ENCODE measurements at places on chromosomes 5 and 9. TPM values are rescaled to one million over a fixed set of nuclear protein-coding genes. Genes with fewer than 3 reads are reported as not detected.

Gene MEGF9
- 92.9 TPM for total RNA-seq

Gene NUTM2G
- not detected for total RNA-seq

Gene ZFP2
- total RNA-seq: 2.1 TPM

Gene HMHB1
- total RNA-seq: not detected

Gene NPDC1
- 152 TPM for total RNA-seq

GRCh38 chr5:142402752-142403318 is 78.0 kb upstream of the SPRY4 start:
- H3K4me1 ChIP-seq: no peaks in the 10 kb centered on the region
- H3K4me3 ChIP-seq: no peak overlapping the region
- H3K27ac ChIP-seq: no peak overlapping the region
- no peaks in the 10 kb centered on the region for H3K36me3 ChIP-seq

GRCh38 chr5:64077589-64077988 is 88.1 kb upstream of the RNF180 start:
- DNase-seq: no peak
- no peaks in the 10 kb centered on the region for H3K4me1 ChIP-seq
- no peaks in the 10 kb centered on the region for H3K36me3 ChIP-seq
- H3K4me3 ChIP-seq: no peak overlapping the region
- no peak overlapping the region for H3K27ac ChIP-seq

- peaks cover 24% of the 10 kb centered on the region for H3K36me3 ChIP-seq
- no peak for DNase-seq
- H3K4me1 ChIP-seq: peaks cover 25% of the 10 kb centered on the region
Measured at GRCh38 chr5:1523480-1523792, 324 bp downstream of the LPCAT1 start.

GRCh38 chr9:120592210-120592609 is 12.2 kb upstream of the CDK5RAP2 start:
- no peak overlapping the region for H3K4me3 ChIP-seq
- no peaks in the 10 kb centered on the region for H3K27me3 ChIP-seq
- no peaks in the 10 kb centered on the region for H3K36me3 ChIP-seq
- no peaks in the 10 kb centered on the region for H3K4me1 ChIP-seq
- DNase-seq: no peak
- no peak overlapping the region for H3K27ac ChIP-seq

DNA sequence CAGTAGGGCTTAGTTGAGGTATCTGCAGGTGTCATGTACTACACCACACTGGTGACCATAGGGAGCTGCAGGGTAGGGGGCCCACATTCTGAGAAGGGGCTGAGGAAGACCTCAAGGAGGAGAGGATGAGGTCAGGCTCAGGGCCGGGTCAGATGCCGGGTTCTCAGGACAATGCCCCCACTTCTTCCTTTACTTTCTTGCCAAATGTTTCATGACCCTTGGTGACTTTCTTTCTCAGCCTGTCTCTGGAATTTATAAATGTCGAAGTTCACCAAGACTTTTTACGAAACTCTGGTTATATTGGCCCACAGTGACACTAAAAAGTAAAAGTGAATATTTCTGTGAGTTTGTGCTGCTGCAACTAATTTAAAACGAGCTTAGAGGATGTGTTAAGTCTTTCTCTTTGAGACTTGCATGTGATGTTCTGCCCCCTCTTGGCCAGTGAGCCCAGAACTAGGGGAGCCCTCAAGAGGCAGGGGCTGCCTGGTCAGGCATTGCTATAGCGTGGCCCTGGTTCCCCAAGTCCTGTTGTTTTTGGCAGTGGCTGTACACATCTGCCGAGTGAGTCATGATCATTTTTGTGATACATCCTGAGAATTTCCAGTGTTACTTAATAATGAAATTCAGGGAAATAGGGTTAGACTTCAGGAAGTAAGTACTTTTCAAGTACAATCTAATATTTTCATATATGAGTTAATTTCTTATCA is 11.2 kb downstream of the ACO1 start:
- no peaks in the 10 kb centered on the region for H3K36me3 ChIP-seq
- no peak overlapping the region for H3K4me3 ChIP-seq
- peak overlapping the region; percentile 39 for H3K27ac ChIP-seq
- H3K27me3 ChIP-seq: no peaks in the 10 kb centered on the region
- peaks cover 9% of the 10 kb centered on the region for H3K4me1 ChIP-seq

- no peaks in the 10 kb centered on the region for H3K36me3 ChIP-seq
- DNase-seq: no peak
- no peak overlapping the region for H3K27ac ChIP-seq
- peaks cover 10% of the 10 kb centered on the region for H3K4me1 ChIP-seq
- peaks cover 96% of the 10 kb centered on the region for H3K27me3 ChIP-seq
- H3K4me3 ChIP-seq: no peak overlapping the region
Measured at GRCh38 chr5:135534609-135535419, 950 bp downstream of the NEUROG1 start.

- H3K4me3 ChIP-seq: no peak overlapping the region
- no peaks in the 10 kb centered on the region for H3K4me1 ChIP-seq
- DNase-seq: no peak
- no peak overlapping the region for H3K27ac ChIP-seq
Measured at GRCh38 chr9:125844611-125845010, 97.4 kb downstream of the PBX3 start.

GRCh38 chr5:31427013-31427723 is 104.7 kb downstream of the DROSHA start:
- DNase-seq: no peak
- H3K4me1 ChIP-seq: no peaks in the 10 kb centered on the region
- H3K27ac ChIP-seq: no peak overlapping the region
- H3K36me3 ChIP-seq: peaks cover 58% of the 10 kb centered on the region
- H3K27me3 ChIP-seq: no peaks in the 10 kb centered on the region

- H3K36me3 ChIP-seq: no peaks in the 10 kb centered on the region
- peaks cover 36% of the 10 kb centered on the region for H3K4me1 ChIP-seq
- peak overlapping the region; percentile 42 for H3K27ac ChIP-seq
- DNase-seq: no peak
- H3K27me3 ChIP-seq: no peaks in the 10 kb centered on the region
Measured at GRCh38 chr5:67092535-67092934, 104.1 kb downstream of the CD180 start.

DNA sequence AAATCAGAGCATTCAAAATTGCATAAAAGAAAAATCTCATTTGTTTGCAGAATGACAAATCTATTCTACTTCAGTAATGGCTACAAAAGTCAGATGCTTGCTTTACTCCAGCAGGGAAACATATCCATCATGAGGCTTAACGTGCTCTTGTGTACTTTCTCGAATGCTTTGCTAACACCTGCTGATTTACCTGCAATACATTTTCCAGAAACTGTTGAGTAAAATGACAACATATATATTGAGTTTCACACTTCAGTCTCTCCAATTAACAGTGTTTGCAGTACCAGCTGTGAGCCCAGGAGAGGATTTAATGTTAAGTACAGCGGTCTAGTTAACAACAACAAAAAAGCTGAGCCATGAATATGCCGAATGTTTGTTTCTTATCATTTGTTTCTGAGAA is 391.5 kb upstream of the SMC2 start:
- H3K4me1 ChIP-seq: no peaks in the 10 kb centered on the region
- H3K27ac ChIP-seq: no peak overlapping the region
- no peak overlapping the region for H3K4me3 ChIP-seq
- no peak for DNase-seq

Measured in upper lobe of right lung (tissue), 1 donor.